Diencephalon (tissue), 1 donor: ENCODE measurements at places on chromosomes 4 and X. TPM values are rescaled to one million over a fixed set of nuclear protein-coding genes. Genes with fewer than 3 reads are reported as not detected.

The CTAG2 gene
- total RNA-seq: not detected

The BEX5 gene
- 57.9 TPM for total RNA-seq

The SMIM10 gene
- 2.1 TPM for total RNA-seq

The SHISA3 gene
- total RNA-seq: 2.1 TPM

The EGFL6 gene
- total RNA-seq: 10.8 TPM

The IL1RAPL1 gene
- 30.9 TPM for total RNA-seq

The NKX6-1 gene
- total RNA-seq: 1.4 TPM

The FRG2 gene
- not detected for total RNA-seq

The CLCN5 gene
- 9.9 TPM for total RNA-seq

The APLN gene
- total RNA-seq: 4.4 TPM

The ZMAT1 gene
- 8.5 TPM for total RNA-seq

The TIGD2 gene
- 12.5 TPM for total RNA-seq

The ZBTB33 gene
- total RNA-seq: 46.4 TPM

The MUC7 gene
- not detected for total RNA-seq

The ODAPH gene
- not detected for total RNA-seq

The ETNPPL gene
- 7.2 TPM for total RNA-seq

The MFAP3L gene
- total RNA-seq: 25.4 TPM

The ADRA2C gene
- 4.8 TPM for total RNA-seq

The TLR6 gene
- 4.6 TPM for total RNA-seq

The HERC5 gene
- total RNA-seq: 3.5 TPM

The MAGEA8 gene
- total RNA-seq: not detected

The ZNF595 gene
- total RNA-seq: 44.1 TPM

The ZFP42 gene
- total RNA-seq: 1.4 TPM

The TNIP3 gene
- total RNA-seq: 0.69 TPM

The IL9R gene
- not detected for total RNA-seq

The L1CAM gene
- total RNA-seq: 182 TPM

The NAP1L2 gene
- 65.3 TPM for total RNA-seq

The C4orf50 gene
- 19.4 TPM for total RNA-seq

The CPXCR1 gene
- total RNA-seq: not detected

The DDIT4L gene
- 3.7 TPM for total RNA-seq

The SPARCL1 gene
- 127 TPM for total RNA-seq

The SERPINA7 gene
- not detected for total RNA-seq

The SLIT2 gene
- total RNA-seq: 36.7 TPM

The TCP11X2 gene
- total RNA-seq: 1.8 TPM

The NDNF gene
- total RNA-seq: 11.8 TPM

The NUP62CL gene
- 4.4 TPM for total RNA-seq

The PLXNA3 gene
- total RNA-seq: 20.5 TPM

The PAGE4 gene
- not detected for total RNA-seq

The TMSB15A gene
- 97.8 TPM for total RNA-seq

The ZXDA gene
- total RNA-seq: 21.2 TPM

The SPATA4 gene
- 2.3 TPM for total RNA-seq

The PPP1R2C gene
- not detected for total RNA-seq

The MAGEB2 gene
- not detected for total RNA-seq

The TMEM47 gene
- 90.2 TPM for total RNA-seq

The FAM47E gene
- total RNA-seq: 17.5 TPM

The ADAMTS3 gene
- 13.1 TPM for total RNA-seq

The FDCSP gene
- total RNA-seq: not detected

The CCDC158 gene
- 7.2 TPM for total RNA-seq

The ATP1B4 gene
- not detected for total RNA-seq

The DMP1 gene
- total RNA-seq: not detected

The SLC9B2 gene
- total RNA-seq: 95.7 TPM
